RKO (cell line): ENCODE measurements at places on chromosomes 5 and 9.

- no peak for DNase-seq
Measured at GRCh38 chr5:131329286-131329560, 65.4 kb downstream of the CDC42SE2 start.

GRCh38 chr5:53032188-53032587 lies 43.0 kb downstream of the ITGA2 start:
- no peak for DNase-seq

- DNase-seq: no peak
Measured at GRCh38 chr5:19044311-19044710, 943.7 kb downstream of the CDH18 start.

DNA sequence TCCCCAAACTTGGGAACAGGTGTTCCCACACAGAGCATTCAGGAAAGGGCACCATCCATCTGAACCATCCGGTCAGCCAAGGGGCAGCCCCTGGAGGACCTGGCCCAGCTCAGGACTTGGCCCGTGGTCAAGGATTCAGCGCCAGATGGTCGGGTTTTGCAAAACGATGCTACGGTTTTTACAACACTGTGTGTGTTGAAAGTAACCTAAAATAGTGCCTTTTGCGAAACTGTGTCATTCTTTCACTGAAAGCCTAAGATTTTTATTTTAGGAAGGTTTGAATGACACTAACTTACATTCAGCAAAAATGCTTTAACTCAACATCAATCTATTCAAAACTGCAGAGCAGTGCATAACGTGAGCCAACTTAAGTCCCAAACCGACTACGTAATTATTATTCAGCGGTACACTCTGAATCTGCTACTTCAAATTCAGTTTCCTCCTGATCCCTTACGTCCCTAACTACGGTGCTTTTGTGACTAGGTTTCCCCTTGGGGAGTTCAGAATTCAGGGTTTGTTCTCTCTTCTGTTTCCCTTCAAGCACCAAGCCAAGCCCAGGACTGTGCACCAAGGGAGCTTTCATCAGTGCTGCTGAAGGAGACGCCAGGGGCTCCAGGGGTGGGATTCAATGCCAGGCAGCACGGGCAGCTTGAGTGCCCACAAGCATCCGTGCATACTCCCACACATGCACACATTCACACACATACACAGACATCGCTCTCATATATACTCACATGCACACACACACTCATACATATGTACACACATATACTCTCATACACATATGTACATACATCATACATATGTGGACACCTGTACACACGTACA lies 25.8 kb downstream of the LPCAT1 start:
- no peak for DNase-seq

DNA sequence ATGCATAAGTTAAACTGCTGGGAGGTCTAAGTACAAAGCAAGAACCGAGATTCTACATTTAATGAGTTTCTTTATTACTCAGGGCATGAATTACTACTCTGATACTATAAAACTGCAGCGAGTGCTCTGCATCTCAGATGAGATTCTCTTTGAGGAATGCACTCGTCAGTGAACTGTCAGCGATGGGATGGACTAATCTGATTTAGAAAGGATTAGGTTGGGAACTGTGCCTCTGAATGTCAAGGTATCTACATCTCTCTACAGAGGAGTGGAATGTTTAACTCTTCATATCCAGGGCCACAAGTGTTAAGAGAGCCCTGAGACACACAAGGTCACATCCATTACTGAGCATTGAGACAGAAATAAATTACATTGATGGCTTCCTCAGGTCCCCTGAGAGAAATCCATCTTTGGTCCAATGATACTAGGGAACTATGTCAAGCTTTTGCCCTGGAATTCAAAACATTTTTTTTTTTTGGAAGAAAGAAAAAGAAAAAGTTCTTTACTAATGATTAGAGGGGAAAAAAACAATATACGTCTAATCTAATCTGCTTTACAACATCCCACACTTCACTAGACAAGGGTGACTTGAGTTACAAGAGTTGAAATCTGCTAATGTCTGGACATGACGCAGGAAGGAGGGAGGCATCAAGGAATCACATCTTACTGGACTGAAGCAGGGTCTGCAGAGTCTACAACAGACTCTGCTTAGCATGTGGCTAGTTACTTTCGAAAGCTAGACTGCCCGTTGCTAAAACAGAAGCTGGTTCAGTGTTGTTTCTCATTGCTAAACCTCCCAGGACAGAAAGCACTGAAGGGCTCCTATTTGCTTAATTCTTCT lies 270.0 kb upstream of the TLE4 start:
- no peak for DNase-seq

- no peak for DNase-seq
Measured at GRCh38 chr9:111066468-111066867, 28.2 kb upstream of the LPAR1 start.

DNA sequence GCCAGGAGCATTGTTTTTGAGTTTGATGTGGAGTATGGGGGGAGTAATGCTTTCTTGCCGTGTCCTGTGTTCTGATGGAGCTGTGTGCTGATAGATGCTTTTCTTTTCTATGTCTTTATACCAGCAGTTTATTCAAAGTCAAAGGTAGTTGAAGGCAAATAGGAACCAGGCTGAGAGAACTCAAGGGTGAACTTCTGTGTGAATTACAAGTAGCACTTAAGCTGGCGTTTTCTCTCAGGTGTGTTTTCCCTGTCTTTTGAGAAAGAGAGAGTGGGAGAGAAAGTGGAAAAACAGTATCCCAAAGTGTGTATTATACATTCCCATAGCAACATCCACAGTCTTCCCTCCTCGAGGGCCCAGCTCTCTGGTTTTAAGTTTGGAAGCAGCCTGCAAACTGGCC lies 1.5 kb downstream of the TNFAIP8 start:
- no peak for DNase-seq

DNA sequence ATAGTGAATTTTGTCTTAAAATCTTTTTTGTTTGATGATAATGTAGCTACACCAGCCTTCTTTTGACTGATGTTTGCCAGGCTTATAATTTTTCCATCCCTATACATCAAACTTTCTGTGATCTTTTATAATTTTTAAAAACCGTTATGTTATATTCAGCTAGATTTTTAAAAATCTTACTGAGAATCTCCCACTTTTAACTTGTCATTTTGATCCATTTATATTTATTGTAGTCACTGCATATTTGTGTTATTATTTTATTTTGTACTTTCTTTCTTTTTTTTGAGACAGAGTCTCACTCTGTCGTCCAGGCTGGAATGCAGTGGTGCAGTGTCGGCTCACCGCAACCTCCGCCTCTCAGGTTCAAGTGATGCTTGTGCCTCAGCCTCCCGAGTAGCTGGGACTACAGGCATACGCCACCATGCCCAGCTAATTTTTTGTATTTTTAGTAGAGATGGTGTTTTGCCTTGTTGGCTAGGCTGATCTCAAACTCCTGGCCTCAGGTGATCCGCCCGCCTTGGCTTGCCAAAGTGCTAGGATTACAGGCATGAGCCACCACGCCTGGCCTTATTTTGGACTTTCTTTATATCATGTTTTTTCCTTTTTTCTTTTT lies 12.7 kb downstream of the MRRF start:
- no peak for DNase-seq

DNA sequence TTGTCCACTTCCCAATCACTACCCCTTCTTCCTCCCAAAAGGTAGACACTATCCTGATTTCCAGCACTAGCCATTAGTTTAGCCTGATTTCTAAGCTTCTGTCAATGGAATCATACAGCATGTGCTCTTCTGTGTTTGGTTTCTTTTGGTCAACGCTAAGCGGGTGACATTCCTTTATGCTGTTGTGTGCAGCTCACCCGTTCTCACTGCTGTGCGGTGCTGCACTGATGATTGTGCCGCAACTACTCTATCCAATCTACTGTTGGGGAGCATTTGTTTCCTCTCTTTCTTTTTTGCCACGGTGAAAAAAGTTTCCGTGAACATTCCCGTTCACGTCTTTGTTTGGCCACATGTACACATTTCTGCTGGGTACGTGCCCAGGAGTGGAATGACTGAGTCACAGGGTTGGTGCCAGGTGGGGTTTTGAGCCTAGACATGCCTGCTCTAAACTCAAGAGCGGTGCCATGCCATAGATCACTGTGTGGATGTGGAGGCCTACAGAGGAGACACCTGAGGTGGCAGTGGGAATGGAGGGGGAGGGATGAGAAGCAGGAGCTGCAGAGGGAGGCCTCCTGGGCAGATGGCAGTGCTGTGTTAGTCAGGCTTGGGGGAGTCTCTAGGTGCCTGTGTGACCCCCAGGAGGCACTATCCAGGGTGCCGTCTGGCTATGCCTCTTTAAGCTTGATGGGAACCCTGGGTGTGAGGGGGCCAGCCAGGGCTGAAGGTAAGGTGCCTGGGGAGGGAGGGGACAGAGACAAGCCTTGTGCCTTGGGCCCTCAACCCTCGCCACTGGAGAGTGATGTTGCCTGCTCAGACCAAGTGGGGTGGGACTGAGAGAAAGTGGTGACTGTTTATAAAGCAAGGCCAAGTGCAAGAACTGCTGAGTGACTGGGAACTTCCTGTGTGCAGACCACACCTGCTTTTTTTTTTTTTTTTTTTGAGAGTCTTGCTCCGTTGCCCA lies 11.4 kb upstream of the ANKRD33B start:
- DNase-seq: no peak

DNA sequence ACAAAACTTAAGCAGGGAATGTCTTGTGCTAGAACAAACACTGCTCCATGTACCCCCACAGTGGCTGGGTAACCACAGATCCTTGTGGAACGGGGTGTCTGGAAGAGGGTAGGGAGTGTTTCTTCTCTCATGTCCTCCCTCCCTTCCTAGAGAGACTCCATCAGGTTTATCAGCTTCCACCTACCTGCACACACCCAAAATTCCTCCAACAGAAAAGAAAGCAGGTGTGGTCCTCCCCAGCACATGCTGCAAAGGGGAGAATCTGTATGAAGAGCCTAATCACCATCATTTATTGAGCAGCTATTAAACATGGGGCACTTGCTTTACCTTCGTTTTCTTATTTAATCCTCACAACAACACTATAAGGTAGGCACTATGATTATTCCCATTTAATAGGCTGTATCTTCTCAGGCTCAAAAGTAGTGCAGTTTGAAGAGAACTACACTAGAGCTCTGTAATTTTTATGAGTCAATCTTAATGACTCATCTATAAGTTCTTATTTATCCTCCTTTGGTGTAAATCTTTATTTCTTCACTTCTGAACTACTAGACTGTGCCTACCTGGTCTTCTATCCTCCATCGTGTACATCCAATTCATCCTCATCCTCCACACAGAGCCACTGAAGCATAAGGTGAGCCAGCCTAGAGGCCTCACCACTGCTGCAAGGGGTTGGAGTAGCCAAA lies 31.6 kb downstream of the C9orf40 start:
- peak; percentile 20 for DNase-seq

GRCh38 chr5:181043285-181044092 lies 3.4 kb downstream of the BTNL9 start:
- no peak for DNase-seq

- peak; percentile 93 for DNase-seq
Measured at GRCh38 chr9:107750741-107751566, 261.4 kb upstream of the KLF4 start.

GRCh38 chr5:61734966-61735365 lies 402.9 kb downstream of the ZSWIM6 start:
- no peak for DNase-seq

- no peak for DNase-seq
Measured at GRCh38 chr5:41403846-41404245, 106.6 kb downstream of the PLCXD3 start.

DNA sequence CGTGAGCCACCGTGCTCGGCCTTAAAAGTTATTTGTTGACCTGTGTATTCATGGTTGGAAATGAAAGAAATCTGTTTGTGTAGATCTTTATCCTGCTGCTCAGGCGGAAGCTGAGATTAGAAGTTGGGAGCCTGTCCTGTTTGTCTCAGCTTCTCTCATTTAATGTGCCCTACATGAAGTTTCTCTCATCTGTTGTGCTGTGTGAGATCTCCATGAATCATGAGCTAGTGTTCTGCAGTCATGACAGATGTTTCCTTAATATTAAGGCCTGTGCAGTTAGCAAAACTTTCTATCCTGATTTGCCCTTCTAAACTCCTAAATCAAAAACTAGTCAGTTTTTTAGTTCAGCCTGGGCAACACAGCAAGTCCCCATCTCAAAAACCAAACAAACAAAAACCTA lies 59.5 kb downstream of the FAM78A start:
- no peak for DNase-seq

DNA sequence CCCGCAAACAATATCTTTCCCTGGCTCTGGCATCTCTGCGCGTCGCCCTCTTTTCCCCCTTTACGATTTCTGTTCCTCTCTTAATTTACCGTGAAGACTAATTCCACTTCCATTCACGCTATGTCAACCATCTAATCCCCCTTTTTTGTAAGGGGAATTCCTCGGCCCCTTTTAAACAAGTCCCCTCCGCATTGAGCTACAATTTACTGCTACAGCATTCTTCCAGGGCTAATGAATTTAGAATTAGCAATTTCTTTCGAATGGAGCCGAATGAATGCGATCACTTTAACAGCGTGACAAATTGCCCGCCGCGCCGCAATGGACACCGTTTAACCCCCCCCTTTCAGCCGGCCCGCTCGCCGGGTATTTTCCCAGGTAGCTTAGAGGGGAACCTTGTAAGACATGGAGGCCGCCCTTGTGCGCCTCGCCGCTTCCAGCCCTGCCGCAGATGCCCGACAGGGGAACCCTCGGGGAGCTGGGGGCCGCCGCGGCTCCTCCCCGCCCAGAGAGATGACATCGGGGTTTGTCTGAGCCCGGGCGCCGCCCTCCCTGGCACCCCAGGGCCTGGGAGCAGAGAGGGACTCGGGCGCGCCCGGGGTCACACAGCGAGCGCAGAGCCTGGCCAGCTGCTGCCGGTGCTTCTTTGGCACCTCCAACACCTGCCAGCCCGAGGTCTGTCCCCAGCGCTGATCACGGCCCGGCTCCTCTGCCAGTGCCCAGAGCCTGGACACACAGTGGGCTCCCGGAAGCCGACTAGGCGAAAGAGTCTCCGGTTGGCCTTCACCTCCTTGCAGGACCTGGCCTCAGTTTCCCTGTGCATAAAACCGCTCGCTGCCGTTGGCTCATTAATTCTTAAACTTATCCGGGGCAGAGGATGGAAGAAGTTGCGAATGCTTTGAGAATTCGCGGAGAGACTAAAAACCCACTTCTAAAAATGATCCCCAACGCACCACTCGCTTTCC lies 1.3 kb downstream of the PRDM12 start:
- no peak for DNase-seq

- no peak for DNase-seq
Measured at GRCh38 chr5:176781638-176782570, 28.5 kb upstream of the UNC5A start.

DNA sequence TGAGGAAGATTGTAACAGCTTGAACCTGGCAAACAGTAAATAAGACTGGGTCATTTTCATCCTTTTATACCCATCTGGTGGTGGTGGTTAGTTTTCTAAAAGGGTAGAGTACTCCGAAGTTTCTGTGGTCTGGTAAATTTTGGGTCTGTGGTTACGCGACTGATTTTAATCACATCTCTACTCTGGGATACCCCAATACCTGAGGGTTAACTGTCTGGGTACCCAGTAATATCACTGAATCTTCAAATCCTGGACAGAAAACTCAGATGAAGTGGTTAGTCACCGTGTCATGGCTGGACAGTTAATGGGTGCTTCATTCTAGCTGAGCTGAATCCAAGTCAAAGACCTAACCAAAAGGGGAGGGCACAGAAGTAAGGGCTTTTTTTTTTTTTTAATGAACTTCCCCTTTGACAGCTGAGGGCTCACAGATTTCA lies 474.2 kb downstream of the GADD45G start:
- no peak for DNase-seq

- no peak for DNase-seq
Measured at GRCh38 chr9:131019388-131020239, 10.6 kb downstream of the LAMC3 start.
